Stimulated activated CD8-positive, alpha-beta memory T cell treated with anti-CD3 and anti-CD28 coated beads, Interleukin-15, amount 100 ng/mL, for 48 hours (primary cell): ENCODE measurements at places on chromosomes 3 and 15.

DNA sequence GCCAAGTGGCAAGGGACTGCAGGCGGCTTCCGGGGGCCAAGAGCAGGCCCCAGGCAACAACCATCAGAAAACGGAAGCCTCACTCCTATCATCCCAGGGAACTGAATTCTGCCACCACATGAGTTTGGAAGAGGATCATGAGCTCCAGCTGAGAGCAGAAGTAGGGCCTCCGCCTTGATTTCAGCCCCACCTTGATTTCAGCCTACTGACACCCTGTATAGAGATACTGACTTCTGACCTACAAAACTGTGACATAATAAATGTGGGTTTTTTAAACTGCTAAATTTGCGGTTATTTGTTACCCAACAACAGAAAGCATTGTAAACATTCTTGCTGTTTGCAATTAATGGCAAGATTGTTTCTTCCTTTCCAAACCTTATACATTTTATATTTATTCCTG is 21.6 kb upstream of the RARRES1 start:
- DNase-seq: no peak

DNA sequence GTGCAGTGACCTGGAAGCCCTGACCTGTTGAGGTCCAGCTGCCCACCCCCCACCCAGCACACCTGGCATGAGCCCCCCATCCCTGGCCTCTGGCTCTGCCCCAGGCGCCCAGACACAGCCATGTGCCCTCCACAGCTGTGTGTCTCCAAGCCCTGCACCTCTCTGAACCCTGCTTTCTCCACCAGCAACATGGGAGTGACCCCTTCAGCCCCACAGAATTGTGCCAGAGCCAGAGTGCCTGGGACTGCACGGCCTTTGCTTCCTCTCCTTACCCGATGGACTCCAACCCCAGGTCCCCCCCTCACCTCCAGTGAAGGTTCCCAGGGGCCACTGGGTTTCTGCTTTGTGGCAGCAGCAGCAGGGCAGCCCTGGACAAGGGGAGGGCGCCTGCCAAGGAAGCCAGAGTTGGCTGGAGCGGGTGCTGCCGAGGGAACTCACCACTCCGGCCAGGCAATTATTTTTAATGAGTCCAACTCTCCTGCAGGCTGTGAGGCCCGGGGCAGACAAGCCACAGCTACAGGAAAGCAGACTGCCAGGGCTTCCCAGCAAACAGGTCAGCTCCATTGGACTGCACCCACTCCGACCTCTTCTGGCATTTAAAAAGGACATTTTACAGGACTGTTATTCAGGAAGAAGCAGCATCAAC is 24.1 kb downstream of the PRR20G start:
- DNase-seq: no peak

DNA sequence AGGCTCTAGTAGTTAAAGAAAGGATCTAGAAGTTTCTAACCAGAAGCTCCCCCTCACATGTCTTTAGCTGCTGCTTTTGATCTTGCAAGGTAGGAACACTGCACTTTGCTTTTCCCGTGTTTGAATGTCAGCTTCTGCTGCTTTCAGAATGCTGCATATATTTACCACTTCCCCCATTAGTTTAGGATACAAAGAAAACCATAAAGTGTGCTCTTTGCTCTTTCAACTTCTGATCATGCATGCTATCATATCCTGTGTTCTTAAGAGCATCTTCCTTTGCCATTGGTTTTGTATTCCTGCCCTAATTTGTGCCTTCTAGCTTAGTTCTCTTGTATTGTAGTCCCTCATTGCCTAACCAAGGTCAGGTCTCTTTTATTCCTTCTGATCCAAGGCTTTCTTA is 43.3 kb downstream of the ZNF609 start:
- no peak for DNase-seq

- DNase-seq: no peak
These were observed 63.0 kb downstream of the ST3GAL6 start for GRCh38 chr3:98826126-98826525.

GRCh38 chr15:58934114-58934447 is 602 bp upstream of the SLTM start:
- no peak for DNase-seq

GRCh38 chr3:22296601-22297000 is 545.6 kb upstream of the ZNF385D start:
- DNase-seq: no peak

GRCh38 chr15:70323111-70323851 is 225.6 kb upstream of the TLE3 start:
- DNase-seq: no peak

GRCh38 chr3:93981649-93982048 is 1.7 kb downstream of the ARL13B start:
- DNase-seq: no peak

GRCh38 chr3:44960387-44961026 is 15.5 kb downstream of the ZDHHC3 start:
- no peak for DNase-seq

DNA sequence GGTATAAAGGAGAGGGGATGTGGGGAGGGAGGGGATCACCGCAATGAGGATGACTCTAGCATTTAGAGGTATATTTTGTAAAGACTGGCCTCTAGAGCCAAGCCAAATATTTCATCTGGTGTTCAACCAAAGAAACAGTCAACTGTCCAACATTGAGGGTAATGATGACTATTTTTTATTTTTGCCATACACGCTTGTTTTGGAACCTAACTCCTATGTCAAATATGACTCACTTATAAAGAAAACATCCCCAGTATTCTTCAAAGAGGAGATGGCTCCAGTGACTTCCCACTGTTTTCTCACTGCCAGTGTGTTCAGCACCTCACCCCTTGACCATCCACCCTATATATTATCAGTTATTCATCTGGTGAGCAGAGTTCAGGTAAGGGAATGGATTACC is 77.3 kb downstream of the WNT5A start:
- no peak for DNase-seq

DNA sequence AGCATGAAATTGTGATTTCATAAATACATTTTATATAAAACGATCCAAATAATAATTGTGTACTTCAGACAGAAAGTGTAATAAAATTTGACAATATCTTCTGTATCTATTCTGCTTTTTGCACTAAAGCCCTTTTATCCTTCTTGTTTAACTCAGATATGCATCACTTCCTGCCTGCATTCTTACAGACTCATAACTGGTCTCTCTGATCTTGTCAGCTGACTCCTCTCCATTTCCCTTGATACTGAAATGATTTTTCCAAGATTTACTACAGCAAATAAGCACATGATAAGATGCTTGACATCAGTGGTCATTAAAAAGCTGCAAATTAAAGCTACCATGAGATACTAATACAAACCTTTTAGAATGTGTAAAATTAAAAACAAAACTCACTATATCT is 25.3 kb upstream of the SI start:
- no peak for DNase-seq

DNA sequence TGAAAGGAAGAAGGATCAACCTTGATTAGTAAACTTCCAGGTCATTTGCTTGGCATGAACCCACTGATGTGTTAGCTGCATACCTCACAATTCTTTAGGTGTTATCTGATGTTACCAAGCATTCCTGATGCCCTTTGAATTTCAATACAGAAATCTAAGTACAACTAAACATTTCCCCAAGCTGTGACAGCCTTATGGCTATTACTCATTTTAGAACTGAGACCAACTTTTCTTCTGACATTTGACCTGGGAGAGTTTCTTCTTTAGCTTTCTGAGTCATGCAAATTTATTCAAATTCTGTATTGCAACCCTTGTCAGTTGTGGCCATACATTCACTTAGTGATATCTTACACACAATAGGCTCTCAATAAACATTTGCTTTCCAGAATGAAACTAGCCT is 124.3 kb downstream of the TIGIT start:
- DNase-seq: no peak

GRCh38 chr3:89314454-89315098 is 207.2 kb downstream of the EPHA3 start:
- no peak for DNase-seq

DNA sequence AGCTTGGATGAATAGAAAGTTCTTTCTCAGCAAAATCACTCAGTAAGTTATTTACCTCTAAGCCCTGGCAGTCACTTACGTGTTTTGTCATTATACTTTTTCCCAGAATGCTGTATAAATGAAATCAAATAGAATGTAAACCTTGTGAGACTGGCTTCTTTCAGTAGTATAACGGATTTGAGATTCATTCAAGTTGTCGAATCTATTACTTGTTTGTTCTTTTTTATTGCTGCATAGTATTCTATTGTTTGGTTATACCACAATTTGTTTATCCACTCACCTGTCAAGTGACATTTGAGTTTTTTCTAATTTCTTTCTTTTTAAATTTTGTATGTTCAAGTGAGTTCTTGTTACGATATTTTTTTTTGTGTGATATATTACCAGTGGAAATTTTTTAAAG is 381.6 kb downstream of the EDEM1 start:
- DNase-seq: no peak

DNA sequence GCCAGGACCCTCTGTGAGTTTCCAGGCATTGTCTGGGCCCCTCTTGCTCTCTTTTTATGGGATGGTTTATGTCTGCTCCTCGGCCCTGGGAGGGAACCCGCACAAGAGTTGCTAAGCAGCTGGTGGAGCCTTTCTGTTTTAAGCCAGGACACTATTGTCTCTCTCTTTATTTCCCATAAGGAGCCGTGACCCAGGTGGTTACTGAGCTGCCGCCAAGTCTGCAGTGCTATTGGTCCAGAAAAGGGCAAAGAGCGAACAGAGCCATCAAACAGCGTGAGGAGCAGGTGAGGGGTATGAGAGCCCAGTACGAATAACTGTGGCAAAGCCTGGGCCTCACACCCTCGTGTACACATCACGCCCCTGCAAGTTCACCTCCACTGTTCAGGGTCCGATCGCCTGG is 280.2 kb downstream of the SHQ1 start:
- no peak for DNase-seq

GRCh38 chr3:115982629-115983028 is 359.3 kb downstream of the GAP43 start:
- no peak for DNase-seq

DNA sequence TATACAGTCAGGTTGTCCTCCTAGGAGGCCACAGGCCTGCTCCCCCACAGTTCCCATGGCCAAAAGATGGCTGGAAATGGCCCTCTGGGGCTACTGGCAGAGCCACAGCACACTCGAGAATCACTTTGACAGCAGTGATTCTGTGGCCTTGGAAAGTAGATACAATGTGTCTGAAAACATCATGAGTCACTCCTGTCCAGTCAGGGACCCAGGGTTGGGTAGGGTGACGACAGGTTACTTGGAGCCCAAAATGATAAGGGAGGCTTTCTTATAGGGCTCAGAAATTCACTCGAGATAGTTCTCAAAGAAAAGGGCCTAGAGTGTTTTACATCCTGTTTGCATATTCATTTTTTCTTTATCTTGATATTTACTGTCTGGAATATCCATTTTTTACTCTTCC is 24.3 kb downstream of the MRPS25 start:
- DNase-seq: no peak
